Temporal lobe (tissue), 4 donors: ENCODE measurements at places on chromosomes 1 and 21. TPM values are rescaled to one million over a fixed set of nuclear protein-coding genes. Genes with fewer than 3 reads are reported as not detected.

CKS1B gene
- 11.8 TPM for total RNA-seq

TTC4 gene
- total RNA-seq, result 15.7 TPM

SPRR3 gene
- total RNA-seq, result not detected

TEDDM1 gene
- total RNA-seq, result not detected

NBPF9 gene
- total RNA-seq, result 13.0 TPM

INSRR gene
- 0.25 TPM for total RNA-seq
